ENCODE measurements at places on chromosomes 5 and 9.

DNA sequence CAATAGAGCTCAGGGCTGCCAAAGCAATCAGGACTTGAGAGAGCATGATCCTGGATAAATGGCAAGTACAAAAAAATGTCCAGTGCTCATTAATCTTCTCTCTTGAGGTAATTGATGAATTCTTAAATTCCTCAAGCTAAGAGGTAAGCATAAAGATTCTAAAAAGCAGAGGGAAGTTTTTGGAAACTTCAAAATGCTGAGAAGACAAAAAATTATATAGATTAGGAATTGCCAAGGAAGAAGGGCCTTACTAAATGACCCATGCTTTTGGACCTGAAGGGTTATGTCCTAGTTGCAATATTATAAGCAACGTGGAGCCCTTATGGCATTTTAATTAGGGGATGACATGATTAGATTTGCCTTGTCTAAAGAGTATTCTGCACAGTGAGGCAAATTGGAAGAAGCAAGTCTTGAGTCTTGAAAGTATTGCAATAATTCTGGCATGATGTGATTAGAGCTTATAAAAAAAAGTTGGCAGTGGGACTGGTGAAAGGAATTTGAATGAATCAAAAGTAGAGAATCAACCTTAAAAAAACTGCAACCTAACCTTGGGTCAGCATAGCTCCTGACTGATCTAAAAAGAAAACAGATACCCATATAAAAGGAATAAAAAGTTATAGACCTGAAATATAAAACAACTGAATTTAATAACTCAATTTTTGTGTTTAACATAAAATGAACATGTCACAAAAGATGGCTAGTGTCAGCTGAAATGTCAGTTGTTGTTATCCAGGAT is 323.8 kb upstream of the ARRDC3 start:
- no peak for DNase-seq

DNA sequence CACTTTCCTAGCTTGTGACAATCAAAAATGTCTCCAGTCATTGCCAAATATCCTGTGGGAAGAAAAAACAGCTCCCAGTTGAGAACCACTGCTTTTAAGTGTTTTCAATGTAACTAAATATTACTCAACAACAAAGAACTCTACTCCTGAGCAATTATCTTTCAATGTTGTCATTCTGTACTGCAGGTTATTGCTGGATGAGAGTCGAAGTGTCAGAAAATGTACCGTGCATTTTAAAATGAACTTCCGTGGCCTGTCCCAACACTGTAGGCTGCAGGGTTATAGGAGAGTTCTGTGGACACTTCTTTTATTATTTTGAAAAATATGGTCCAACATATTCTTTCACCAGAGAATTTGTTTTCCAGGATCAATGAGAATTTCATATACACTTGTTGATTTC is 34.8 kb upstream of the AGXT2 start:
- no peak for DNase-seq

- DNase-seq: no peak
Observed at GRCh38 chr9:38112049-38112448, 43.0 kb upstream of the SHB start.

DNA sequence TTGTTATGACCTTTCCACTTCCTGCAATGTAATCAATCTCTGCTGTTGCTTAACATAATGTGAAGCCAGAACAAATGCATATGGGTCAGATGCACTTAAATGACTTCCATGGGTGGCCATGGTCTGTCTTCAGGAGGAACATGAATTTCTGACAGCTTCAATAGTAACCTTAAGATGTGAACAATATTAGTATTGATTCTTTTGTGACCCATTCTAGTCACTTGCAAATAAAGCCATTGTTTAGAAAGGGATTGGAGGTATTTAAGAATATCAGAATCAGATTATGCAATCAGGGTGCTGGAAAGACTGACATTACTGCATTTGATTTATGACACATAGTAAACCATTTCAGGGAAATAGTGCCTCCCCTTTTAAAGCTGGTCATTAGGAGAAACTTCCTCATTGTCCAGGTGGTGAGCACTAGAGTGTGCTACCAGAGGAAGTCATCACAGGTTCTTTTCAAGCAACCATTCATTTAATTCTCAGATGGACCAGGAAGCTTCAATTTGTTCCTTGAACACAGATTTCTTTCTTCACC is 32.1 kb downstream of the GRIN3A start:
- no peak for DNase-seq

- no peak for DNase-seq
Observed at GRCh38 chr9:3846573-3846972, 320.8 kb upstream of the RFX3 start.

GRCh38 chr5:164560216-164560615 is 1054.8 kb downstream of the MAT2B start:
- DNase-seq: no peak

DNA sequence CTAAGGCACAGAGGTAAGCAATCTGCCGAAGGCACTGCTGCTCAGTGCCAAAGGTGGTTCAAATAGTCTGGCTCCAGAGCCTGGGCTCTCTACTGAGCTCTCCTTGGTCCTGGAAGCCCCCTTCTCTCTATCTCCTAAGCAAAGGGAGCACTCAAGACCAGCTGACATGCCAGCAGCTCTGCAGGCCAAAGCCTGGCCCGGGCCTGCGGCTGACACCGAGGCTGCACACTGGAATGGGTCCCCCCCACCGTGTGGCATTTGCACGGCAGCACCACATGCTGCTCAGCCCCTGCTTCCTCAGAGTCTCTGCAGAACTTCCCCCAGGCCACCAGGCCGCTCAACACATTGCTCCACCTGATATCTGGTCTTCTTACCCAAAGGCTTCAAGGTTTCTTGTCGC is 57.8 kb upstream of the GOLPH3 start:
- no peak for DNase-seq

DNA sequence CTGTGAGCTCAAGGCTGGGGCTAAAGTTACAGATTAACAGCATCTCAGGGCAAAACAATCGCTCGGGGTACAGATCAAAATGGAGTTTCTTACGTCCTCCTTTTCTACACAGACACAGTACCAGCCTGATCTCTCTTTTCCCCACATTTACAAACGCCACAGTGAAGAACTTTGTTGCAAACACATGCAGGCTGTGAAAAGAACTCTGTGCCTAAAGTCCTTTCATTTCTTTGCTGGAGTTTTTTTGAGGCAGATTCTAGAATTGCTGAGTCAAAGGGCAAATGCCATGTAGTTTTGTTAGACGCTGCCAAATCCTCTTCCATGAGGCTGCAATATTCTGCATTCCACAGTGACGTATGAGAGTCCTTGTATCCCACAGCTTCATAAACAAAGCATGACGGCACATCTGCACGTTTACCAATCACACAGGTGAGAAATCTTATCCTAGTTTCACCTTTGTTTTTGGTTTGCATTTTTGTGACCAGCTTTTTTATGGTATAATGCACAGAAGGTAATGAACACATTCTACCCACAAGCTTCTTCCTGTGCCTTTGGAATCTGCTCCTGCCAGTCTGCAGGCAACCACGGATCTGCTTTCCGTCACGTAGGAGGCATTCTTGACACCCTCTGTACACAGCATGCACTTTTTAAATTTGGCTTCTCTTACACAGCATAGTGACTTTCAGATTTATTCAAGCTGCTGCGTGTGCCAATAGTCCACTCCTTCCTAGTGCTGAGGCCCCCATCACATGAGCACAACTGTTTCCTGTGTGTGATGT is 44.6 kb upstream of the LPCAT1 start:
- no peak for DNase-seq

DNA sequence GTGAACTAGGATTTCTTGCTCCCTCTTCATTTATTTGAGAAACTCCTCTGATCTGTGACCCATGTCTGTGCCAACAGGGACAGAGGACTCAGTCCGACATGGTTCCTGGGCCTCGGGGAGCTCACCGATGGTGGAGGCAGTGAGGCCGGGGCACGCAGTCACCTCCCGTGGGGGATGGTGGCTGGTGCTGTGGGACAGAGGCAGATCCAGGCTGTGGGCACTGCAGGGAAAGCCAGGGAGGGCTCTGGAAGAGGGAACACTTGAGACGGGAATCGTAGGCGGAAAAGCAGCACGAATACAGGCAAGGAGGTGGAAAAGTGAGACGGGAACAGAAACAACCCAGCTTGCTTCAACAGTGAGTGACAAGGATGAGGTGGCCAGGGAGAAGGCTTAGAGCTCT is 127.8 kb downstream of the GABBR2 start:
- DNase-seq: no peak

DNA sequence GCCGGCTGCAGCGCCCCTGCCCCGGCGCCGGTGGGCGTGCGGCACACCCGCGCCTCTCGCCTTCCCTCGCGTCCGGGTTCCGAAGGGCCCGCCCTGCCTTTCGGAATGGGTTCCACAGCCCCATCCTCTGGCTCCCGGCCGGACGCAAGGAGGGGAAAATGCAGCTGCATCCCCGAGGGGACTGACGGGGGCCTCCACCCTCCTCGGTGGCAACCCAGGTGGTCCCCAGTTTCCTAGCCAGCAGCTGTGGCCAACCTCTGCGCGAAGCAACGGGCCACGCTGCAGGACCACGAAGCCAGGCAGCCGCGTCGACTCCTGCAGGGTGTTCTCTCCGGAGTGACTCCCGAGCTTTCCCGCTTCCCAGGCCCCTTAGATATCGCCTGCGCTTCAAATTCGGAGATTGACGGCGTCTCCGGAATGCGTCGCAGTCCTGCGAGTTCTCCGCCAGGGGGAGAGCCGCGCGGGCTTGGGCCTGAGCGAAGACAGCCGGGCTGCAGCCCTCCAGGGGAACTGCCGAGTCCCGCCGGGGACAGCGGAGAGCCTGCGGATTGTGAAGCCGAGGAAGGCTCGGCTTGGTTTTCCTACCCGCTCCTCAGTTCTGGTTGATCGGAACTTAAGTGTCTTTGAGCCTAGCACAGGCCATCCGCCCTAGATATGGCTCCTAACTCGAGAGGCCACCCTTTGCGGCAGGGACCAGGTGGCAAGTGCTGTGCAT is 582 bp upstream of the APBA1 start:
- peak; percentile 37 for DNase-seq

DNA sequence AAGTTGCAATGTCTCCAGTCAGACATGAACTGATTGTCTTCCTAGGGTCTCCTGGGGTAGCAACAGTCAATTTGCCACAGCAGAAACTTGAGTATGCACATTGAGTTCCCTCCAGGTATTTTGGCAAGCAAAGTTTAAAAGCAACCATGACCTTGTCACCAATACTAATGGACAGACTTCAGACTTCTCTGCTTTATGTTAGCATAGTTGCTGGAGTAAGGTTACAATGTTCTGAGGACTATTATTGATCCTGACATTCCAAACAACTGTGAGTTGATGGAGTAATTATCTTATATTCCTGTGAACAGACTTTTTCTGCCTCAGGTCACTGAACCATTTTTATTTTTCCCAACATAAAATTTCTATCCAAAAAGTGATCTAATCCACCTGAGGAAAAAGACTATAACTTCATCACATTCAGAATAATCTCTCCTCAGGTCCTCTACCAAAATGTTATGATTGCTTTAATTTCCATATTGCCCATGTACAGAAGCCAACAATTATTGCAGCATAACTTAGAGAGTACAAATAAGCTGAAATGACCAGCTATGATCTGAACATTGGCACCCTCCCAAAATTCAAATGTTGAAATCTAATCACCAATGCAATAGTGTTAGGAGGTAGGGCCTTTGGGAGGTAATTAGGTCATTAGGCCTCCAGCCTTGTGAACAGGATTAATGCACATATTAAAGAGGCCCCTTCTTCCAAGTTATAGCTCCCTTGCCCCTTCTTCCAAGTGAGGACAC is 228.3 kb downstream of the PDE4D start:
- no peak for DNase-seq

- DNase-seq: no peak
Observed at GRCh38 chr5:111853748-111854147, 96.8 kb upstream of the NREP start.
